ENCODE measurements at places on chromosomes 2 and 18. TPM values are rescaled to one million over a fixed set of nuclear protein-coding genes. Genes with fewer than 3 reads are reported as not detected.

DNA sequence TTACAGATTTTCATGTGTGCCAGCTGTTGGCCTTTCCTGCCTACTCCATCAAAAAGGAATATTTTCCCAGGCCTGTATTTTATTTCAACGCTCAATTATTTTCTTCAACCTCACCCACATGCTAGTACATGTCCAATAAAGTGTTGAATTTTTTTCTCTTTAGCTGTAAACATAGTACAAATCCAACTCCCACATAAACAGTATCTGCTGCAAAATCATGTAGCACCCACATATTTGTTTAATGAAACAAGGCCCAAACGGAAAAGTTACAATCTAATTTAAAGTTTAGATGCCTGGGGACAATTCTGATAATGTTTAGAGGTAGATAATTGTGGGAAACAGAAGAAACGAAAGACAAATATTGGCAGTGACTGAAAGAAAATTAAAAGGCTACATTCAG lies 275.4 kb upstream of the ACVR2A start:
- no peak overlapping the region for H3K27ac ChIP-seq
- no peaks in the 10 kb centered on the region for H3K36me3 ChIP-seq
- no peaks in the 10 kb centered on the region for H3K27me3 ChIP-seq
- no peaks in the 10 kb centered on the region for H3K4me1 ChIP-seq
- DNase-seq = no peak

- no peaks in the 10 kb centered on the region for H3K4me1 ChIP-seq
- no peaks in the 10 kb centered on the region for H3K27me3 ChIP-seq
- no peak overlapping the region for H3K4me3 ChIP-seq
Observed at GRCh38 chr2:66495788-66496640, 61.1 kb downstream of the MEIS1 start.

DNA sequence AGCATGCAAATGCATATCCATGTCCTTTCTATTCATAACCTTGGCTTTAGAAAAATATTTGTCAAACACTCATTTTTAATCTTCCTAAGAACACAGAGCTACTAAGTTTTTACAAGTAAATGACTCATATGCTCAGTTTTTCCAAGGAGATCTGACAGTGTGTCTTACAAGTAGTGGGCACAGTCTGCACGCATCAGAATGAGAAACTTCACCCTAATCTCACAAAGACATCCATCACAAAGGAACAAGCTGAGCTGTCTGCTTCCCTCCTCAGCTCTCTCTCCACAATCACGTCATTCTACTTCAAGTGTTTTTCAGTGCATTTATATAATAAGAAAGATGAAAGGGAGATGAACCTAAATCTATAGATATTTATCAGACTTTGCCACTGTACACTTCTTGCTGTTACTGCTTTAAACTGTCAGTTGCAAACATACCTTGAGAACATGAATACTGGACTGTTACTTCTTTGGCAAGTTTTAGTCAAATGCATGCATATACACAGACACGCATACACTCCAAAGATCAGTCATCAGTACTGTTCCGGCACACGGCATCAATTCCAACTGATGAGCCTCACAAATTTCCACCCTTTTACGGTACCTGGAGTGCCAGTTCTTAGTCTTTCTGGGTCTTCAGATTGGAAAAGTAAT lies 75.7 kb downstream of the RBMS1 start:
- peak; percentile 50 for DNase-seq
- H3K36me3 ChIP-seq = peaks cover 3% of the 10 kb centered on the region
- peak overlapping the region; percentile 6 for H3K4me3 ChIP-seq
- no peaks in the 10 kb centered on the region for H3K27me3 ChIP-seq
- peak overlapping the region; percentile 88 for H3K27ac ChIP-seq
- peaks cover 80% of the 10 kb centered on the region for H3K4me1 ChIP-seq

- no peaks in the 10 kb centered on the region for H3K36me3 ChIP-seq
- no peak for DNase-seq
- peaks cover 8% of the 10 kb centered on the region for H3K27me3 ChIP-seq
- no peaks in the 10 kb centered on the region for H3K4me1 ChIP-seq
- H3K27ac ChIP-seq = no peak overlapping the region
Observed at GRCh38 chr2:138726681-138727080, 53.5 kb downstream of the NXPH2 start.

DNA sequence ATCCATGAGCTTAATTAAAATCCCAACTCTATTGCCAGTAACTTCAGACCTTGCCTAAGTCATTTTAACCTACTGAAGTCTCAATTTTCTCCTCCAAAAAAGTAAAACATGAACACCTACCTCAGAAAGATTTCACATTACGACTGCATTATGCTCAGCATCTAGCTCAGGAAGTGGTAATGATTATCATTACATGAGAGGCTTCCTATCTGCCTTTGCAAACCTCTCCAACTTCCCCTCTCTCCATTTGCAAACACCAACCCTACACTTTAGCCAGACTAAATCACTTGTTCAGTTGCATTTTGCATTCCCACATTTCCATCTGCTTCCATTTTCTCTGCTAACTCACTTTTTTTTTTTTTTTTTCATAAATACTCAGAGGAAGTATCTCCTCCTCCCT lies 6.8 kb downstream of the SLC38A11 start:
- no peaks in the 10 kb centered on the region for H3K36me3 ChIP-seq
- H3K4me1 ChIP-seq = no peaks in the 10 kb centered on the region
- no peak overlapping the region for H3K4me3 ChIP-seq
- H3K27me3 ChIP-seq = peaks cover 8% of the 10 kb centered on the region
- no peak for DNase-seq

GRCh38 chr2:39618736-39619135 lies 47.0 kb upstream of the TMEM178A start:
- no peak for DNase-seq
- H3K4me1 ChIP-seq = peaks cover 10% of the 10 kb centered on the region
- H3K27ac ChIP-seq = no peak overlapping the region
- no peak overlapping the region for H3K4me3 ChIP-seq
- H3K27me3 ChIP-seq = peaks cover 41% of the 10 kb centered on the region
- H3K36me3 ChIP-seq = no peaks in the 10 kb centered on the region

DNA sequence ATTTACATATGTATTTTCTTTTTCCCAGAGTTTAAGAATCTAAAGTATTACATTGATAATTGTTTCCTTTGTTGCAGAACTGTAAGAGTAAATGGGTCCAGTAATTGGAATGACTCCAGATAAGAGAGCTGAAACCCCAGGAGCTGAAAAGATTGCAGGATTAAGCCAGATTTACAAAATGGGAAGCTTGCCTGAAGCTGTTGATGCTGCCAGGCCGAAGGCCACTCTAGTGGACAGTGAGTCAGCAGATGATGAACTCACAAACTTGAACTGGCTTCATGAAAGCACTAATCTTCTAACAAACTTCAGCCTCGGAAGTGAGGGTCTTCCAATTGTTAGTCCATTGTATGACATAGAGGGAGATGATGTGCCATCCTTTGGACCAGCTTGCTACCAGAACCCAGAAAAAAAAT lies 183.8 kb upstream of the STON1 start:
- no peaks in the 10 kb centered on the region for H3K27me3 ChIP-seq
- DNase-seq = no peak
- H3K4me1 ChIP-seq = peaks cover 46% of the 10 kb centered on the region
- peaks cover 46% of the 10 kb centered on the region for H3K36me3 ChIP-seq

GRCh38 chr2:241850544-241851324 lies 8.0 kb downstream of the PDCD1 start:
- H3K27ac ChIP-seq = no peak overlapping the region
- H3K4me1 ChIP-seq = peaks cover 12% of the 10 kb centered on the region
- peak; percentile 14 for DNase-seq
- no peak overlapping the region for H3K4me3 ChIP-seq
- no peaks in the 10 kb centered on the region for H3K27me3 ChIP-seq
- H3K36me3 ChIP-seq = peaks cover 14% of the 10 kb centered on the region

- no peak for DNase-seq
- no peaks in the 10 kb centered on the region for H3K36me3 ChIP-seq
- H3K4me3 ChIP-seq = no peak overlapping the region
- H3K27me3 ChIP-seq = peaks cover 4% of the 10 kb centered on the region
- no peak overlapping the region for H3K27ac ChIP-seq
Observed at GRCh38 chr2:36698993-36699392, 2.5 kb downstream of the VIT start.

DNA sequence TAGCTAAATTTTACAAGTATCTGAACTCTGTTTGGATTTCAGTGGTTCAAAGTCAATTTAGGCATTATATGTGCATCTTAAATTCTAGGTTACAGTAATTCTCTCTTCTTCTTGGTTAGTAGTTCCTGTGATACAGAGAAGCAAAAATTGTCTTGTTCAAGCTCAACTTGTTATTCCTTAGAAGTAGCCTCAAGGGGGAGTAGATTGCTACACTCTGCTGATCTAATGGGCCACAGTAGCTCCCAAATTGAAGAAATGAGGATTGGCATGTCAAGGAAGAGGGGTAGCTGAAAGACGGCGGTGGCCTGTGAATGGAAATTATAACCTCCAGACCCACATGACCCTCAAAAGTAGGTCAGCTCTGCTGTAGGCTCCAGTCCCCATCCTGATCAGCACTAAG lies 334.7 kb downstream of the HRH4 start:
- no peak overlapping the region for H3K4me3 ChIP-seq
- no peaks in the 10 kb centered on the region for H3K4me1 ChIP-seq
- no peaks in the 10 kb centered on the region for H3K36me3 ChIP-seq
- no peak overlapping the region for H3K27ac ChIP-seq

Gene NCKAP1
- total RNA-seq = 11.7 TPM

GRCh38 chr2:95077861-95078603 lies 43.6 kb downstream of the MRPS5 start:
- no peaks in the 10 kb centered on the region for H3K36me3 ChIP-seq
- no peak for DNase-seq
- no peaks in the 10 kb centered on the region for H3K27me3 ChIP-seq
- H3K27ac ChIP-seq = peak overlapping the region; percentile 24
- H3K4me3 ChIP-seq = no peak overlapping the region
- peaks cover 68% of the 10 kb centered on the region for H3K4me1 ChIP-seq

DNA sequence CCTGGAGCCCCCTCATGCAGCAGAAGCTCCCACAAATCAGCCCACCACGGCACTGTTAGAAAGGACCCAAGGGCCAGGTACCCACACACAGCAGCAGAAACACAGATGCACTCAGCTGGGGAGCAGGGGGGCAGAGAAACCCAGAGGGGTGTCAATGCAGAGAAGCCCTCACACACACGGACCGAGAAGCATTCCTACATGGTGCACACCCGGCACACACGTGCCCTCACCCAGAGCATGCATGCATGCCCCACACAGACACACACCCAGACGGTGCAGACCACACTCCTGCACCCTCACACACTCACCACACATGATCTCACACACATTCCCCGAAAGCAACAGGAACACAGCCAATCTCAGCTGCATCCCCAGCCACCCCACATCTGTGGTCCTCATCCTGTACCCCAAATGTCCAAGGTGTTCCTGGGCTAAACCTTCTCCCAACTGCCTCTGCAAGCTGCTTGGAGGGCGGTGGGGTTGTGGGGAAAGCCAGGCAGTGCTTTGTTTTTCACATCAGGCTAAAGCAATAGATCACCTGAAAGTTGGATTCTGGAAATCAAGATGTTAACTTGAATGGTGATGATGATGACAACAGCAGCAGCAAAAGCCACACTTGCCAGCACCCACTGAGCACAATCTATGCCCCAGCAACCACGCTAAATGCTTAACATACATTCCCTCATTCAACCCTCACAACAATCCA lies 102.3 kb downstream of the ZFP36L2 start:
- peaks cover 29% of the 10 kb centered on the region for H3K4me1 ChIP-seq
- H3K27ac ChIP-seq = no peak overlapping the region
- H3K4me3 ChIP-seq = no peak overlapping the region
- H3K27me3 ChIP-seq = no peaks in the 10 kb centered on the region
- DNase-seq = no peak

Gene DLX2
- not detected for total RNA-seq

DNA sequence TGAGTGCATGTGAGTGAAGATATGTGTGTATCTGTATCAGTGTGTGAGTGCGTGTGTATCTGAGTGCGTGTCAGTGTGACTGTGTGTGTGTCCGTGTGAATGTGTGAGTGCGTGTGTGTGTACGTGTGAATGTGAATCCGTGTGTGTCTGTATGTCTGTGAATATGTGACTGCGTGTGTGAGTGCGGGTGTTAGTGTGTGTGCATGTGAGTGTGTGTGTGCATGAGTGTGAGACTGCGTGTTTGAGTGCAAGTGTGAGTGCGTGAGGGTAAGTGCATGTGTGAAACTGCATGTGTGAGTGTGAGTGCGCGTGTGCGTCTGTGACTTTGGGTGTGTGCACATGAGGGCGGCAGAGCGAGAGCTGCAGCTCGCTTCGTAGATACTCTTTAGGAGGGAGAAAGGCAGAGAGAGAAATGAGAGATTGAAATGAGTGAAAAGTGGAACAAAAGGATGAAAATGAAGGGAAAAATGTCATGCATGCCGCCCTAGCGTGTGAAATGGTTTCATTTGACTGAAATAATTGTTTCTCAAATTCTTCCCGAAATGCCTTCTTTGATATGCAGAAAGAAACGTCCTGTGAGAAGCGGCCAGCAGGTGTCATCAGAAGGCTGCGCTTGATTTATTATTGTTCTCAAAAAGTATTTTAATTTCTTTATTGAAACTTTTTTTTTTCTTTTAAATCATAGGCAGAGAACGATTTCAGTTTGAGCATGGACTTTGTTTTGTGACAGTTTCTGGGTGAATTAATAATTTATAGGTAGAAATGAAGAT lies 25.6 kb downstream of the ZNF407 start:
- H3K27ac ChIP-seq = no peak overlapping the region
- H3K36me3 ChIP-seq = no peaks in the 10 kb centered on the region
- no peak overlapping the region for H3K4me3 ChIP-seq
- peak; percentile 47 for DNase-seq
- H3K27me3 ChIP-seq = no peaks in the 10 kb centered on the region

Gene ANKRD30BL
- total RNA-seq = not detected

Gene DSG2
- 1.3 TPM for total RNA-seq

Gene CXCR1
- not detected for total RNA-seq

- DNase-seq = no peak
- no peaks in the 10 kb centered on the region for H3K36me3 ChIP-seq
- no peaks in the 10 kb centered on the region for H3K27me3 ChIP-seq
- H3K27ac ChIP-seq = no peak overlapping the region
- H3K4me3 ChIP-seq = no peak overlapping the region
Observed at GRCh38 chr2:17476830-17477229, 41.4 kb downstream of the RAD51AP2 start.

Gene RAD51AP2
- not detected for total RNA-seq

Gene ANKRD12
- total RNA-seq = 96.0 TPM

DNA sequence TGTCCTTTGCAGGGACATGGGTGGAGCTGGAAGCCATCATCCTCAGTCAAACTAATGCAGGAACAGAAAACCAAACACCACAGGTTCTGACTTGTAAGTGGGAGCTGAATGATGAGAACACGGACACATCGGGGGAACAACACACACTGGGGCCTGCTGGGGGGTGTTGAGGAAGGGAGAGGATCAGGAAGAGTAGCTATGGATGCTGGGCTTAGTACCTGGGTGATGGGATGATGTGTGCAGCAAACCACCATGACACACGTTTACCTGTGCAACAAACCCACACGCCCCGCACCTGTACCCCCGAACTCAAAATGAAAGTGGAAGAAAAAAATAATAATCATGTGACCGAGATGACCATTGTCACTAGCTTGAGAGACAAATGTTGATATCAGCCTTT lies 114.7 kb downstream of the NDUFA10 start:
- no peak for DNase-seq
- H3K4me1 ChIP-seq = peaks cover 16% of the 10 kb centered on the region
- H3K27ac ChIP-seq = no peak overlapping the region
- no peaks in the 10 kb centered on the region for H3K27me3 ChIP-seq
- no peaks in the 10 kb centered on the region for H3K36me3 ChIP-seq

GRCh38 chr18:8424917-8425725 lies 184.1 kb upstream of the RAB12 start:
- H3K27ac ChIP-seq = no peak overlapping the region
- no peaks in the 10 kb centered on the region for H3K4me1 ChIP-seq
- DNase-seq = no peak

Gene SGPP2
- 9.4 TPM for total RNA-seq

Gene MAP2
- total RNA-seq = 0.34 TPM

- no peak for DNase-seq
- no peaks in the 10 kb centered on the region for H3K4me1 ChIP-seq
- H3K27me3 ChIP-seq = peaks cover 5% of the 10 kb centered on the region
- H3K36me3 ChIP-seq = no peaks in the 10 kb centered on the region
Observed at GRCh38 chr2:192151853-192152252, 42.9 kb downstream of the TMEFF2 start.
